Body of pancreas (tissue), 4 donors: ENCODE measurements at places on chromosomes 12 and 14. TPM values are rescaled to one million over a fixed set of nuclear protein-coding genes. Genes with fewer than 3 reads are reported as not detected.
A peak's percentile ranks its signal among the peaks of the same experiment; 100 is the strongest.

GRCh38 chr12:1428671-1429070, 165.7 kb downstream of the FBXL14 start:
- DNase-seq: no peak

- DNase-seq: peak; percentile 39
These were observed 16.5 kb downstream of the SEL1L start for GRCh38 chr14:81516986-81517797.

Gene TMEM63C
- total RNA-seq: 3.6 TPM

GRCh38 chr14:53032161-53032803, 81.4 kb upstream of the FERMT2 start:
- peak; percentile 25 for DNase-seq

- peak; percentile 86 for DNase-seq
These were observed 51.0 kb downstream of the BMAL2 start for GRCh38 chr12:27383429-27384260.

Gene ESR2
- total RNA-seq: not detected

- no peak for DNase-seq
These were observed 181.7 kb downstream of the GALC start for GRCh38 chr14:87811246-87811645.

DNA sequence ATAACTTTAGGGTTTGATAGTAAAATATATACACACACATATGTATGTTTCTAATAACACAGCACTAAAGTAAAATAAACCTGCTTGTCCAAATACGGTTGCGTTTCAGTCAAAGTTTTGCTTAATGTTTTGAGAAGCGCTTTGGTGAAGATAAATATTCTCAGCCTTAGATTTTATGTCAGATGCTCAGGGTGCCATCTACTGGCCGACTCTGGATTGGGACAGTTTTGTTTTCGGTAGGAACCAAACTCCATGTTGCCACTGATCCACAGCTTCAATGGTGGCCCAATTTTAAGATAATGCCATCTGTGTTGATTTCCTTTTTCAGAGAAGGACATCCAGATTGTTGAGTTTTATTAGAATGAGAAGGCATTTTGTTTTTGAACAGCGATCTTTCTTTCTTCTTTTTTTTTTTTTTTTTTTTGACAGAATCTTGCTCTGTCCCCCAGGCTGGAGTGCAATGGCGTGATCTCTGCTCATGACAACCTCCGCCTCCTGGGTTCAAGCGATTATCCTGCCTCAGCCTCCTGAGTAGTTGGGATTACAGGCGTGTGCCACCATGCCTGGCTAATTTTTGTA, 43.1 kb downstream of the LLPH start:
- peak; percentile 74 for DNase-seq

- DNase-seq: no peak
These were observed 260.5 kb downstream of the NEDD1 start for GRCh38 chr12:97167598-97167997.

Gene SIX1
- not detected for total RNA-seq

DNA sequence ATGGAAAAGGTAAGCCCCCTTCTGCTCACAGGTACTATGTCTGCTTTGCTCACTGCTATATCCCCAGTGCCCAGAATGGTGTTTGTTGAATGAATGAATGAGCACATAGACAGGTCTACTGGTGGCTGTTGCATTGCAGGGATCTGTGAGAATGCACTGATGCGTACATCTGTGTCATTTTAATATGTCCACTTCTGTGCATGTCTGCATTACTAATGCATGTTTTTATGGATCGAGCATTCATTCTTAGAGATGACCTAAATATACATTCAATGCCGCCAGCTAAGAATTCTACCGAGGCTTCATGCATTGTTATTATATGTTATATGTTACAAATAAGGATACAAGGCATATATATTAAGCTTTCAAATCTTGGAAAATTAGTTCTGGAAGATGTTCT, 73.8 kb downstream of the SPRING1 start:
- no peak for DNase-seq

Gene PTGER2
- 2.3 TPM for total RNA-seq

DNA sequence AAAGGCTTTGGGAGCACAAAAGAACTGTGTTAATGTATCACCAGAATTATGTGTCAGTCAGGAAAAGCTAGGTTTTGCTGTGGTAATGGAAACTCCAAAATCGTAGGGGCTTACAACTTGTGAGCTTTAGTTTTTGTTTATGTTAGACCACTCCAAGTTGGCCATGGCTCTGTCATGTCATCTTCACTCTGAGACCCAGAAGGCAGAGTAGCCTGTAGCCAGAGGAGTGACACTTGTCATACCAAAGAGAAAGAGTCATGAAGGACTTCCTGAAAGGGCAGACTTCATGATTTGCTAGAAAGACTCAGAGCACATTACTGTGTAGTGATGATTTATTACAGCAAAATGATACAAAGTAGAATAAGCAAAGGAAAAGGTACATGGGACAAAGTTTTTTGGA, 133.6 kb upstream of the SSTR1 start:
- DNase-seq: no peak

Gene ANKRD33
- not detected for total RNA-seq

GRCh38 chr12:54723379-54724256, 75.5 kb upstream of the DCD start:
- DNase-seq: no peak

- DNase-seq: no peak
These were observed 40.2 kb upstream of the FBRSL1 start for GRCh38 chr12:132449565-132450417.

DNA sequence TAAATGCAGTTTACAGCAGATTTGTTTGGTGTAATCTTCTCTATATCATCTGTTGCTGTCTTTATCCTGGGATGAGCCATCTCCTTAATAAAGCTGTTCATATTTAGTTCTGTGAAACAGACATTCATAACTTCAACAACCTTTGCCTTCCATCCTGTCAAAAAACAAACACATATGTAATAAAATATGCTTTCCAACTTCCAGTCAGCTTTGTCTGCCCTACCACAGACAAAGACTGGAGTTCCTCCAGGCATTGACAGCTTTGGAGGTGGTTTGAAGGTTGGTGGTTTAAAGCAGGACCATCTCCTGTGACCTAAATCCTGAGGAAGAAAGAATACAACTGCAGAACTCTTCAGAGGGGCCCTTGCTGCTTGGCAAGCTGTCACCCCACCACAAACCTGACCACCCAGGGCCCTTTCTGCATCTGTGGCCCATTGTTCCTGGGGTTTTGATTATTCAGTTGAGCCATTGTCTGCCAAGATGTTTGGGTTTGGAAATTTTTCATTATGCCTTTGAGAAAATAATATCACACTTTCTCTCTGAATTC, 28.2 kb upstream of the PTGR2 start:
- DNase-seq: no peak

- no peak for DNase-seq
These were observed 242.7 kb upstream of the E2F7 start for GRCh38 chr12:77308056-77308455.

Gene ACSM4
- total RNA-seq: not detected

DNA sequence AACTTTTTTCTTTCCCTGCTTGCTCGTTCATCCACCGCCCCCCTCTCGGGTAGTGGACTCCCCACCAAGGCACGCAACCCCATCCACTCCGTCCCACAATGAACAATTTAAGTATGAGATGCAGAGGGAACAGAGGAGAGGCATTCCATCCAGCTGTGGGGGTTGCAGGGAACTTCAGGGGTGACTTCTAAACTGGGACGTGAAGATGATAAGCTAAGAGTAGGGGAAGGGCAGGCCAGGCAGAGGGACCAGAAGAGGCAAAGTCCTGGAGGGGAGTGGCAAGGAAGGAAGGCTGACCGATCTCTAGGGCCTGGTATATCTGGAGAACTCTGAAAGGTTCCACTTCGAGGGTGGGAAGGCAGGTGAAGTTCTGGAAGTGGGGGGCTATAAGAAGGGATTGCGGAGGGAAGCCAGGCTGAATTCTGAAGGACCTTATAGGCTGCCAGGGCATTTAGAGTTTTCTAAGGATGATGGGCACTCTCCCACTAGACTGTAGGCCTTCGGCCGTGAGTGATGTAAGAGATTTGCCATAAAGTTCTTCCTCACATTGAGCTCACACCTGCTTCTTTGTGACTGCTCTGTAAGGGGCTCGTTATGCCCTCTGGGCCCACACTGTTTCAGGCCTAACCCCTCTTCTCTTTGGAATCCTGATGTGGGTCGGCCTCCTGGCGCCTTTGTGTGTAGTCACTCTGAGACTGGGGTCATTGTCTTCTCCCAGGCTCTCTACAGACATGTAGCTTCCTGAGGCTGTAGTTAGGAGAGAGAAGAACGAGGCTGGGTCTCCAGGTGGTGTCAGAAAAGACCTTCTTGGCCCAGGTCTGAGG, 12.1 kb downstream of the NFATC4 start:
- DNase-seq: no peak

Gene IFNG-AS1
- total RNA-seq: not detected

DNA sequence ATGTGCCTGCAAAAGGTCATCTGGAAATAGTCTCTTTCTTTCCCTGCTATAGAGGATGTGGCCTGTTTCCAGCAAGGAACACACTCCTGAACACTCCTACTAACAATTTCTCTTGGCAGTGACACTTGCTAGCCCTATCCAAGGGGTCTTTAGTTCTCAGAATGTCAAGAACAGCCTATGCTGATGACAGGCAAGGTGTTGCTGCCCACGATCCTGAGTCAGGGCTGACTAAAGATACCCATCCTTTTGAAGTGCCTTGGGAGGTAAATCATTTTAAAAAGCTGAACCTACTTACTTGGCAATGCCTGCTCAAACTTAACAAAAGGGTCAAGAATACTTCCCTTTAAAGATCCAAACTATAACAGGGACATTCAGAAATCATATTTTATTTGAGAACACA, 1146.4 kb downstream of the VRK1 start:
- DNase-seq: no peak

DNA sequence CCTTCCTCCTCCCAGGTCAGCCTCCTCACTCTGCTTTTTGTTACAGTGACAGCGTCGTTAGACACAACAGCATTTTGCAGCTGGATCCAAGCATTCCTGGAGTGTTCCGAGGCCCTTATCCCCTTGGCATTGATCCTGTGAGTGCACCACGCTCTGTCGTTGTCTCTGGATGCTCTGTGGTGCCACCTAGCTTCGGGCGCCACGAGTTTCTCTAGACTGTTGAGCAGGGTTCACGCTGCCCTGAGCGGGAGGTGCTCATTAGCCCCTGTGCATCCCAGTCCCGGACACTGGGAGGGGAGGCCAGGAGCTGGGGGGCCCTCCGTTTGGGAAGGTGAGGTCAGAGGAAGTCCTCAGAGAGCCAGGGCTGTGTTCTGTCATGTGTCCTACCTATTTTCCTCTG, 17.3 kb upstream of the DNAH10 start:
- no peak for DNase-seq

DNA sequence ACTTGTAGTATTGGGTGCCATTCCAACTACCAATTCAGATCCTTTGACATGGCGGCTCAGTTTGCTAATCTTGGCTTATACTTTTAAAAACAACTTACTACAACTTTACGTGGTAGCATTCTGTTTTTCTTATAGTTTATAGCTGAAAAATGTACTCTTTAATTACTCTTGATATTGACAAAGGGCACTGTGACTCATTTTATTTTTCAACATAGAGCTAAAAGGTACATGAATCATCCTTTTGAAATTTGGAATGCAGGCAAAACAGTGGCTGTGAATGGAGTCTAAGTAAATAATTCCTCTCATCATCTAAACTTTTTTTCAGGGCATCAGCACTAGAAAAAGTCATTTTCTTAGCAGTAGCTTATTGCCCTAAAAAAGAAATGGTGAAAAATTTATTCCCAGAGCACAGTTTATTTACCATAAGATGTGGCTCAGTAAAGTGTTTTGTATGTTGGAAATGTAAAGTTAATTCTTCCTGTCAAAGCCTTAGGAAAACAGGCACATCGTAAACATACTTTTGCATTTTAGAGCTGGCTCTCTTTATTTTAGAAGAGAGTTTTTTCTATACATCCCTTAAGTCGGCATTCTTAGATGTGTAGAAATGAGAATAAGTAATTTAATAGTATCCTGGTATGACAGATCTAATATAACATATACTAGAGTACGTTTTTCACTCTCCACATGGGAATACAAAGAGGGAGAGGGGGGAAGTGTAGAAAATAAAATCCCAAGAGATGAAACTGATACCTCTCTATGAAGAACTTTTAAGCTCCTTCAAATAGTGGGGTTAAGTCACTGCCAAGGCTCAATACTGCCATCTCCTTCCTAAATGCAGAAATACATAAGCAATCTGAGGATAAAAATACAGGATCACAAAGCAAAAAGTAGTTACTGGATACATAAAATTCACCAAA, 55.2 kb downstream of the SLC25A21 start:
- no peak for DNase-seq

Gene EML5
- 3.3 TPM for total RNA-seq
